Left cardiac atrium (tissue), 4 donors: ENCODE measurements at places on chromosomes 1 and 21. TPM values are rescaled to one million over a fixed set of nuclear protein-coding genes. Genes with fewer than 3 reads are reported as not detected.

DNA sequence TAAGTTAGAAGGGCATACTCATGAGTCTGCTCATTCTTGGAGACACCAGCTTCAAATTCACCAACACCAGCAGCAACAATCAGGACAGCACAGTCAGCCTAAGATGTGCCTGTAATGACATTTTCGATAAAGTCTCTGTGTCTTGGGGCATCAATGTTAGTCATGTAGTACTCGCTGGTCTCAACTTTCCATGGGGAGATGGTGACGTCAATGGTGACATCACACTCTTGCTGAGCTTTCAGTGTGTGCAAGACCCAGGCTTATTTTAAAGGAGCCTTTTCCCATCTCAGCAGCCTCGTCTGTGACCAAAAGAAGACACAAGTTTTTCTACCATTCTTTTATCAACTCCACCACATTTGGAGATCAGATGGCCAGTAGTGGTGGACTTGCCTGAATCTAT is 75.5 kb downstream of the SERINC2 start:
- DNase-seq, result no peak

DNA sequence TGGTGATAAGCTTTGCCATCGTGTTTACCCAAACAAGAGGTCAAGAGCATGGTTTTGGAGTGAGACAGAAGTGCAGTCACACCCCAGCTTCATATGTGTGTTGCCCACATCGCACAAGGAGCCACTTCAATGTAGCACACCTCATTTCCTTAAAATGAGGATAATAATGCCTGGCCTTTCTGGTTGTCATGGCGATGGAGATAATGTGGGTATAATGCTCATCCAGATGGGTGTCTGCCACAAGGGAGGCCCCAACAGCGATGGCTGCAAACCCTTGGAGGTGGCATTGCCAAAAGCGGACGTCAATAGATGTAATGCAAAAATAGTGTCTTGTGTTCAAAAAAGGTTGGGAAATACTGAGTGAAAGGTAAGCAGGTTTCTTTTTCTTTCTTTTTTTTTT is 83.1 kb upstream of the AJAP1 start:
- no peak for DNase-seq

- DNase-seq, result no peak
Observed at GRCh38 chr1:235077571-235078479, 50.8 kb downstream of the TOMM20 start.

DNA sequence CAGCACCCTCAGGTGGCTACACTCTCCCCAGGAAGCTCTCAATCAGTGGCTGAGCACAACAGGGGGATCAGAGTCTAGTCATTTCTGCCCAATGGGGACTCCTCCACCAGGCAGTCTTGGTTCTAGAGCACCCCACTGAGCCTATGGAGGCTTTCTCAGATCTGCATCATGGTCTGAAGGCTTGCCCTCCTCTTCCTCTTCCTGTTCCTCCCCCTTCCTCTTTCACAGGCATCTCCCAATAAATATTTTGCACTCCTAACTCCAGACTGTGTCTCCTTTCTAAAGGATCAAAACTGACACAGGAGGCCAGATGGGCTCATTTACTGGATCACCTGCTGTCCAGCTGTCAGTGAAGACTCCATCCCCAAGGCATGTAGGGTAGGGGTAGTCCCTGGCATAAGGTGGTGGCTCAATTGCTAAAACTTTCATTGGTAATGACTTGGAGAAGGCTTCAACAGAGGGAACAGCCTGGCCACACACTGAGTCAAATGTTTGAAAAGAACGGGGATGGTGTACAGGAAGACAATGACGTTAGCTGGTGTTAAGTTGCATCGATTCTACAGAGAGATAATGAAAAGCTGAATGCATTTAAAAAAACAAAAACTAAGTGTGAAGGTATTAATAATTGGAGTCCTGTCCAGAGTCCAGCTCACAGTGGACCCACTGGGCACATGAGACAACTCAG is 84.2 kb upstream of the SLC2A1 start:
- DNase-seq, result no peak

- no peak for DNase-seq
Observed at GRCh38 chr1:43912607-43913006, 21.0 kb upstream of the ARTN start.

DNA sequence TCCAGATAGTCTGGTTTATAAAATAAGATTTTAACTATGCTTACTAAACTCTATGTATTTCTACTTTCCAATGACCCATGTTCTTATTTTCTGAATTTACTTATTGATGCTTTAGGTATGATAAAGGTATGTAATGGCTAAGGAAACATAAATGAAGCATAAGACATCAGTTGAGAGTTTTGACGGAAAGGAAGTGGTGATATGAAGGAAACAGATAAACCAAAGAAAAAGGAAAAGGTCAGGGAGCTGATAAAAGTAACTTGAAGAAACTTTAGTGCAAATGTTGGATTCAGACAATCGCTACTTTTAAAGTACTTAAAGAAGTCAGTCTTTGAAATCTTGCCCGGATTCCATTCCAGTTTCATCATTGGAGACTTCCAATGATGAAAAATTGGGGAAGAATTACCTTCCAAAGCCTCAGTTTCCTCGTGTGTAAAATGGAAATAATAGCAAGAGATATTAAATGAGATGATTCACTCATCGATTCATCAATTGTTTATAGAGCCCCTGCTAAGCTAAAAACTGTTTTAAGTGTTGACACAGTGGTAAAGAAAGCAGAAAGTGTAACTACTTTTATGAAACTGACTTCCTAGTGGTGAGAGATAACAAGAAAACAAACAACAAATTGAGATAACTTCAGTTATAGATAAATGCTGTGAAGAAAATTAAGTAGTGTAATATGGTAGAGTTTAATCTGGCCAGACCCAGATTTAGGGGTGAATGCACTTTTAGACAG is 10.6 kb downstream of the PTPRC start:
- DNase-seq, result no peak

Gene AQP10
- not detected for total RNA-seq

Gene MANEAL
- 1.2 TPM for total RNA-seq

Gene SNX7
- 20.9 TPM for total RNA-seq

Gene FCAMR
- not detected for total RNA-seq
